ENCODE measurements at places on chromosomes 3 and 15.

- DNase-seq = no peak
Observed at GRCh38 chr3:160448845-160449635, 546 bp downstream of the TRIM59 start.

DNA sequence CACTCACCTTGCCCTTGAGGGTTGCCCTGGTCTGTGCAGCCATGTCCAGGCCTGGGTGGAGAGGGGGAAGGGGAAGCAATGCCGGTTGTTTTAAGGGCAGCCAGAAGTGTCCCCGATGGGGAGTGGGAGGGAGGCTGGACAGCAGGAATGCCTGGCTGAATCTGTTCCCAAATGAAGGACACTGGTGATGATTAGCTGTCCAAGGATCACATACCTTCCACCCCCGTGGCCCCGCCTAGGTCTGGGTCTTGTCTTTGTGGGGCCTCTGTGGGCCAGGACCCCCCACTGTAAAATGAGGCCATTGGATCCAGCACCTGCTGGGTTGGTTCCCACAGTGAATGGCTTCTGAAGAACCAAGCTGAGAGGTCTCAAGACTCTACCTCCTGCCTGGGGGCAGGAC lies 71.4 kb downstream of the FBLN2 start:
- DNase-seq = no peak

DNA sequence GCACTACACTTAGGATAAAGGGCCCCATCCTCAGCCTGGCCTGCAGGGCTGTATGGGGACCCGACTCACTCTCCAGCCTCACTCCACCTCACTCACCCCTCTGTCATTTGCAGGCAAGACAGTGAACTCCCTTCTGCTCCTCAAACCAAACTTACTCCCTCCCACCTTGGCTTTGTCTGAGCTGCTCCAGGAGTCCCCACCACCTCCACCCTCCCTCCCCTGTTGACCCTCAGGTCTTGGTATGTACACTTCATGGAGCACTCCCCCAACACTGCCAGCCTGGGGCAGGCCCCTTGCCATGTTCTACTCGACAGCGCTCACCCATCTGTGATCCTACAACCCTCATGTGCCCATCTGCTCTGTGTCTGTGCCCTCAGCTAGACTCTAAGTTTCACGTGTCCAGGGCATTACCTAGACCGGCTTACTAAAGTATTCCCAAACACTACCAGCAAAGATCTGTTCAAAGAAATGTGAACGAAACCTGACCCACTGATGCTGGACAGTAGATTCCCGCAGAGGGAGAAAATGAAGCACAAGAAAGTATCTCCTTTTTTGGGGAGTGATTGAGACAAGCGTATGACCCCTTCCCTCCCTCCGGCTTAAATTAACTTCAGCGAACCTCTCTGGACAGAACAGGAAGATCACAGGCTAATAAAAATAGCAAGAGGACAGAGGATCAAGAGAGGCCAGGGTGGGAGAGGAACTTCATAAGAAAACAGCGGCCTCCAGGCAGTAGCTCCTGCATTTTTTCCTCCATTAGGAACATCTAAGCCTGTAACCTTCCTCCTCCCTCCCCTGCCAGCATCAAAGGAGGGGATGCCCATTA lies 113.2 kb downstream of the RFTN1 start:
- no peak for DNase-seq

DNA sequence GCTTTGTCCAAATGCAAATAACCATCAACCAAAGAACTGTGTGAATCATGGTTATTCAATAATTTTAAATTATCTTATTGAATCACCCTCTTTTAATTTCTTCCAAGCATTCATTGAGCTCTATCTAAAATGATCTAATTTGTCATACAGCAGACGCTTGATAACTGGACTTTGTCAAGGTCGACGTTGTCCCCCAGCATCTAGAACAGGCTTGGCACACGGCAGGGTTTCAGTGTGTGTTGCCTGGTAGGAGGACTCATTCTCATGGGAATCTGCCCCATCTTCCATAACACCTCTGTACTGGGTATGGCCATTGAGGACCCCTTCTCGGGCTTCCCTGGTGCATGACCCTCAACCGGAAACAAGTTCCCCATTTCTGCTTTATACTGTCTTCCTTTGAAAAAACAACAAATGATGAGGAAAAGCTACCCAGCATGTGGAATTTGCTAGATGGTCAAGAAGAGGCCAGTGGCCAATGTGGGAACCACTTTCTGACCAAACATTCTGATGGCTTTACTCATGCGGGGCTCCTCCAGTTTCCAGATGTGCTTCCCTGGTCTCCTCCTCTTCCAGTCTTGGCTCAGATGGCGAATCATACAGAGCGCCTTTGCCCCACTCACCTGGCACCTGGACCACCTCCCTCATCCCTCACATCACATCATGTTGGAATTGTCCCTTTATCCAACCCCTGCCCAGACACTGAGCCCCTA lies 41.7 kb upstream of the SEC22A start:
- DNase-seq = no peak

DNA sequence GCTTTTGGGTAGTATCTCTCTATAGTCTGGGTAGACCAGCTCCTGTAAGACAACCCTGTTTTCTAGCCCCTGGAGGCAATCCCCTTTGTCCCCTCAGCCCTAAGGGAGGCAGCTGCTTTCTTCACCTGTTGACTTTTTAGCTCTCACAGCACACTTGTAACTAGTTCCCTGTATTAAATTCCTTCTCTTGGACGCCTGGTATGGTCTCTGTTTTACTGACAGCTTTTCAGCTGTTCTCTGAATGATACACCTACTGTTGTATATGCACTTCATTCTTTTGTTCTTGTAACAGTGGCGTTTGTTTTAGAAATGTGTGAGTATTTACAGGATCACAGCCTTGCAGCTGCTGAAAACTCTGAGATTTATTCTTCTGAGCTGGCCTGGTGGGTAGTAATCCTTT lies 413.0 kb upstream of the RBMS3 start:
- DNase-seq = no peak

Data from stimulated activated CD4-positive, alpha-beta T cell treated with anti-CD3 and anti-CD28 coated beads, Interleukin-2, amount 100 ng/mL, for 48 hours (primary cell).